ENCODE measurements at places on chromosomes 7 and 10. TPM values are rescaled to one million over a fixed set of nuclear protein-coding genes. Genes with fewer than 3 reads are reported as not detected.

Gene DENND10
- polyA plus RNA-seq, result 17.9 TPM

Gene CUEDC2
- polyA plus RNA-seq, result 33.6 TPM

Gene LRRTM3
- 0.67 TPM for polyA plus RNA-seq

Gene HMX3
- not detected for polyA plus RNA-seq

DNA sequence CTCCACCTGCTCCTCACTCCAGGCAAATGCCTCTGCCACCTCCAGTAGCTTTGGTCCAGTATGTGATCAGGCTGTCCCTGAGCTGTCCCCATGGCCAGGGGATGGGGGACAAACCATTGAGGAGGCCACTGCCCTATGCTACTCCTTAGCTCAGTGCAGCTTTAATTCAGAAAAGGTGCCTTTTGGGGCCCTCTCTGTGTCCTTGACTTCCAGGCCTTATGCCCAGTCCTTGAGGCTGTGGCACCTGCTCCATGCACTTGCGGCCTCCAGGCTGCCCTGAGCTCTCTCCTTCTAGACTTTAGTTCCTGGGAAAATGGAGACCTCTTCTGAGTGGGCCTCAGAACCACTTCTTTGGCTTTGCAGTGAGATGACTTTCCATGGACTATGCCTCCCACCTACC lies 650.8 kb upstream of the CELF2 start:
- DNase-seq, result no peak

GRCh38 chr7:28591041-28591674 lies 178.8 kb downstream of the CREB5 start:
- DNase-seq, result no peak

- DNase-seq, result no peak
Observed at GRCh38 chr7:148058753-148059152, 531.8 kb upstream of the C7orf33 start.
